ENCODE measurements at places on chromosomes 4 and X.

DNA sequence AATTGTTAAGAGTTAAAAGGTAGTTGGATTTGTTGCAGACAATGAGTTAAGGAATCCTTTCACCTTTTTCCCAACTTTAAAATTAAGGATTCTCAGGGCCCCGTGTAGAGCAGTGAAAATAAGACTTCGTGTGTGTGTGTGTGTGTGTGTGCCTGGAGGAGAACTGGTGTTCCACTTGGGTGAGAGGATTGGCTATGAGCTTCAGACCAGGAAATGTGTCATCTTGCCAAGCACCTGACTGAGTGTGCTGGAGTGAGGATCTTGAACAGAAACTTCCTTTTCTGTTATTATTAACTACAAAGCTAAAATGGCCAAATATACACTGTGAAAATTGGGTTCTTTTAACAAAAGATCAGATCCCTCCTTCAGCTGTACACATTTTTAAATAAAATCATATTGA is 113.1 kb upstream of the VCX2 start:
- DNase-seq = no peak

- no peak for DNase-seq
Measured at GRCh38 chrX:9416562-9417348, 48.1 kb upstream of the TBL1X start.

GRCh38 chr4:16670727-16671126 is 227.7 kb downstream of the LDB2 start:
- no peak for DNase-seq

GRCh38 chr4:47733302-47734175 is 104.3 kb downstream of the CORIN start:
- DNase-seq = no peak

- DNase-seq = no peak
Measured at GRCh38 chr4:11495291-11495690, 66.6 kb upstream of the HS3ST1 start.

- no peak for DNase-seq
Measured at GRCh38 chrX:11296051-11296450, 2.8 kb downstream of the AMELX start.

DNA sequence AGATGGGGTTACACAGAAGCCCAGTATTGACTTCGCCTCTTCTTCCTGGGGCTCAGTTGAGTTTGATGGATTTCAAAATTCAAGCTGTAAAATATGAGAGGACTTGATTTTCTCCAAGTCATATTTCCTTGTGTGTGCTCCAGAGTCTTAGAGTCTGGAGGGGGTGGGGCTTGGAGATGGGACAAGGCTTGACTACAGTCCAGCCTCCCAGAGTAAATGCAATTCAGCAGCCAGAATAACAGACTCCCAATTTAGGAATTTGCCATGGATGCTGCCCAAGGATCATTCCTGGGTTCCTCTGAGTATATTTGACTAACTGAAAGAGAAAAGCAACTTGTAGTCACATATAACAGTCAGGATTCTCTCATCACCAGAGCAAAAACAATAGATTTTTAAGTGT is 53.7 kb upstream of the RBPJ start:
- DNase-seq = no peak

DNA sequence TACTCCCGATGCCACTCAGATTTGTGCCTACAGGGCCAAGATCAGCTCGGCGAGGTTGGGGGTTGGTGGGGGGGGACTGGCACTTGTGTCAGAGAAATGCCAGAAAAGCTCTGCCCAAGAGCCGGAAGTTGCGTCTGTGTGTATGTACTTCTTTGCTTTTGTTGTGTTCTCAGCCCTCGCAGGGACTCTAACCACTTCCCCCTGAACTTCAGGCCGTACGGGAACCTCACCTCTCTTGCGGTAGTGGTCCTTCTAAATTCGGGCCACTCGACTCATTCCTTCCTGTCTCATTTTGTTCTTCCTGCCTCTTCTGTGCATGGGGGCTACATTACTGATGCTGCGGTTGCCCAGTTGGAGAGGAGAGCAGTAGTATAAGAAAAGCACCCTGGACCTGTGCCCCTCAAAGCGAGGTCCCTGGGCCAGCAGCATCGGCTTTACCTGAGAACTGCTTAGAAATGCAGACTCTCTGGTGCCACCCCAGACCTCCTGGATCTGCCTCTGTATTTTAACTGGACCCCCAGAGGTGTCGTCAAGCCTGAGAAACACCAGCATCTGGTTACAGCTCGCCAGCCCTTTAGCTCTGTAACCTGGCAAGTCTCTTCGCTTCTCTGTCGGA is 146.3 kb upstream of the RPS6KA3 start:
- DNase-seq = no peak

- DNase-seq = no peak
Measured at GRCh38 chr4:60215906-60216305, 984.2 kb upstream of the ADGRL3 start.

DNA sequence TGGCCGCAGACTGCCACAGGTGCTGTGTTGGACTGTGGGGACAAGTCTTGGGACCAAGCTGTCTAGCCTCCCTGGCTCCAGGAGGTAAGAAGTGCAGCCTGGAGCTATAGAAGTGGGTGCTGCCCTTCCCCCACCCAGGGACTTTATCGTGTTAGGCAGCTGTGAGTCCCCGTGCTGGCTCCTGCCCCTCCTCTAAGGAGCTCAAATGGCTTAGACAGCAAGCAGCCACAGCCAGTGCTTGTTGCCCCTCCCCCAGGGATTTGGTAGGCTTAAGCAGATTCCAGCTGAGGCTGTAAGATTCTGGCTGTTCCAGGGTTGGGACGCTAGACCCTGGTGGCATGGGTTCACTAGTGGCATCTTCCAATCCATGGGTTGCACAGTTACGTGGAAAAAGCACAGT is 979.4 kb upstream of the PCDH10 start:
- no peak for DNase-seq

- no peak for DNase-seq
Measured at GRCh38 chr4:8079031-8079885, 79.4 kb downstream of the ABLIM2 start.

GRCh38 chr4:104017213-104017612 is 297.4 kb upstream of the TACR3 start:
- no peak for DNase-seq

DNA sequence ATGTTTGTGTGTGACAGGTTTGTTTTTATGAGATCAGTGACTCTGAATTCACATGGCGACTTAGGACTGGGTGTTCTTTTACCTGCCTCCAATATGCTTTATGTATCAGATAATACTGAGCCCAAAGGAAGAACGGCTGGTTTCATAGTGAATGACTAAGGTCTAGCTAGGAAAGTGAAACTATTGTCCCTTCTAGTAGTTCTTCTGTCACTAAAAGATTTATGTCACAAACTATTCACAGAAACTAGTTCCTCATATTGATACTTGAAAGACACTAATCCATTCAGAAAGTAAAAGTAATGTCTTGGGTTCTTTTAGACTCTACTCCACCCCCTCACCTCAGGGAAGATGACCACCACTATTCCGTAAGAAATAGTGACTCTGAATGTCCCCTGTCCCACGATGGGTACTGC is 81.7 kb downstream of the EGF start:
- no peak for DNase-seq

DNA sequence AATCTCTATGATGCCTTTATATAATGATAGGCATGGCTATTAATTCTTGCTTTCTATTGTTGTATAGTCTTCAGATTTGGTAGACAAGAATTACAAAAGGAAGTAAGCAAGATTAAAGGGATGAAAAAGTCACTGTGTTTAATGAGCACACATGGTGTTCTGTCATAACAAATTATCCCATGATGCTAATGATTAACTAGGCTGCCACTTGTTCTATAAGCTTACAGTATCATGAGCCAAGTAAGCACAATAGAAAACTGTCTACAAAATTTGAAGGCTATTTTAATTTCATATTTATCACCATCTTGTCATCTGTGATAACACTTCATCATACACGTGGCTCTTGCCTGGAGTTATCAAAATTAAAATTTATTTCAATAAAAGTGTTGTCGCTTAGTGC is 466.7 kb downstream of the GASK1B start:
- DNase-seq = no peak

DNA sequence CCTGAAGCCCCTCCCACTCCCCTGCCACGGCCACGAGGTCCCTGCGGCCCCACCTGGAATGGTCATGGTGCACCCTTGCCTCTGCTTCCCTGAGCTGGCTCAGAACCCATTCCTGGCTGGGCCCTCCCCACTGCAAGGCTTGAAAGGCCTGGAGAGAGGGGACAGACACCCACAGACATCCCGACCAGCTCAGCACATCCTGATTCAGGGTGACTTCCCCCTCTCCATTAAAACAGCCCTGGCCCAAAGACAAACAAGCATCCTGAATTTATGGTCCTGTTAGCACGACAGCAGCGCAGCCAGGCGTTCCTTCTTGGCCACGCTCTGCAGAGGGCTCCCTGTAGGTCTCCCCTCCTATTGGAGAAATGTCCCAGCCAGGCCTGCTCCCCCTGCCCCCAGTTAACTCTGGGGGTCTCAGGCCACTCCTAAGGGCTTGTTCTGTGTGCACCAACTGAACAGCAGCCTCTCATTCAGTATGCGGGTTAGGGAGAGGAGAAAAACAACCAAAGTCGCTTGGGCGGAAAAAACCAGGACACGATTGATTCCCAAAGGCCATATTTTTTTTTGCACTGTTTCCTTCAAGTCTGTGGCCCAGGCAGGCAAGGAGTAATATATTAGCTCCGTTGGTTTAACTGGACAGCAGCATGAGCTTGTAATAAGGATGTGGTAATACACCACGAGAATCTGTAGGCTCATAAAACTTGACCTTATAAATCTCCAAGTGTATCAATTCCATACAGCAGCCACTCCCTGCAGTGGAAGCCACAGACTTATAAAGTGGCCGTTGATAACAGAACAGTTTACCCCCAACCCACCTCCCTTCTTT is 106.7 kb upstream of the MSX1 start:
- no peak for DNase-seq

DNA sequence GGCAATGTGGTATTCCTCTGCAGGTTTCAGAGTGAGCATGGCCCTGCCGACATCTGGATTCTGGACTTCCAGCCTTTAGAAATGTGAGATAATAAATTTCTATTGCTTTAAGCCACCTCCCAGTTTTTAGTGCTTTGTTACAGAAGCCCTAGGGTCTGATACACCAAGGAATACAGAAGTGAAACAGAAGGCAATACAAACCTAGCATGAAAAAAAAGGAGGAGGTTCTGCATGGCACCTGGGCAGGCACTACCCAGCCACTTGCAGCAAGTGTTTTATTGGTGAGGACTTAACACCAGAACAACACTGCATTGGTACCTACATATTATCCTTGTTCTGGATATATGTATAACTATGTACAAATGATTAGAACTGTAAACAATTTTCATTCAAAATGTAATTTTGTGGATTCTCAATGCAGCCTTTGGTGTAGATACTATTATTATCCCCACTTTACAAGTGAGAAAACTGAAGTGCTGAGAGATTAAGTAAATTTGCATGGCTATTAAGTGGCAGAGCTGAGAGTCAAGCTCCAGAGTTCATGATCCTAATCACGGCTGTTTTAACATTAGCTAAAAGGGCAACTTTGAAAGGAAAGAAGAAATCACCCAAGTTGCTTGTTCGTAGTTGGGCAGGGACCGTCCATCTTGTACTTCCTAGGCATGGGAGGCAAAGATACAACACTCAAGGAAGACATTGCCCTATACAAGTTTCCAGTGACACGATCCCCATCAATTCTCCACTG is 71.8 kb downstream of the IL21 start:
- DNase-seq = no peak

- DNase-seq = no peak
Measured at GRCh38 chr4:84914686-84915395, 51.6 kb downstream of the WDFY3 start.

DNA sequence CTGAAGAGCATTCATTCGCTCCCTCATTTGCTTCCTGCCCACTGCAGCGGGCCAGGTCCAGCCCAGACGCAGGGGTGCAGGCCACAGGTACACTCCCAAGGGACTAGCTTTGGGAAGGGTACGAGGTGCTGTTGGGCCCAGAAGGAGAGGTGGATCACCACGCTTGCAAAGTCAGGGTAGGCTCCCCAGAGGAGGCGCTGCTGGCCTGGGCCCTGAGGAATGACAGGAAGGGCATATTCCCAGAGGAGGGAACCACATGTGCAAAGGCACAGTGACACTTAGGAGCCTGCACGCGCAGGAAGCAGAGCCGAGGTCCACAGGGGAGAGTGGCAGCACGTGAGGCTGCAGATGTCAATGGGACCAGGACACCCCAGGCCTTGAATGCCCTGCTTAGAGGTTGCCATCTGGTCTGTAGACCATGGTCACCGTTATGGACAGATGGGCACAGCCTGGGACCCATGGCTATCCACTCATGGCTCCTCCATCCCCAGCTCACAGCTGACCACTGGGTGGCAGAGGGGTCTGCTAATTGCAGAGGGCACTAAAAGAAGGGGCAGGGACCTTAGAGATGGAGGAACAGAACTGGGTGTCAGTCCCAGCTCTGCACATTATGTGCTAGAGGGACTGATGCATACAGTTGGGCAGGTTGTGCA is 7.9 kb downstream of the HTRA3 start:
- no peak for DNase-seq

DNA sequence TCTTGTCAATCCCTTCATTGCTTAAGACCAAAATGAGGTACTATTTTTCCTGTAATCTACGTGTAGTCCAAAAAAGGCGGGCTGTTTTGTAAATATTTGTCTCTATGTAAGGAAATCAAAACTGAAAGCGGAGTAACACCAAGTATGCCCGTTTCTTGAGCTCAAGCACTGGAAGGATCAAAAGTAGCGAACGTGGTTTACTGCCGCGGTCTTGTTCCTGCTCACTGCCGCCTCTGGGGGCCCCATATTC is 71.5 kb downstream of the AFF1 start:
- DNase-seq = no peak

GRCh38 chrX:18769364-18769763 is 61.9 kb downstream of the PPEF1 start:
- no peak for DNase-seq

GRCh38 chrX:9913146-9913433 is 54.1 kb upstream of the CLDN34 start:
- DNase-seq = no peak

DNA sequence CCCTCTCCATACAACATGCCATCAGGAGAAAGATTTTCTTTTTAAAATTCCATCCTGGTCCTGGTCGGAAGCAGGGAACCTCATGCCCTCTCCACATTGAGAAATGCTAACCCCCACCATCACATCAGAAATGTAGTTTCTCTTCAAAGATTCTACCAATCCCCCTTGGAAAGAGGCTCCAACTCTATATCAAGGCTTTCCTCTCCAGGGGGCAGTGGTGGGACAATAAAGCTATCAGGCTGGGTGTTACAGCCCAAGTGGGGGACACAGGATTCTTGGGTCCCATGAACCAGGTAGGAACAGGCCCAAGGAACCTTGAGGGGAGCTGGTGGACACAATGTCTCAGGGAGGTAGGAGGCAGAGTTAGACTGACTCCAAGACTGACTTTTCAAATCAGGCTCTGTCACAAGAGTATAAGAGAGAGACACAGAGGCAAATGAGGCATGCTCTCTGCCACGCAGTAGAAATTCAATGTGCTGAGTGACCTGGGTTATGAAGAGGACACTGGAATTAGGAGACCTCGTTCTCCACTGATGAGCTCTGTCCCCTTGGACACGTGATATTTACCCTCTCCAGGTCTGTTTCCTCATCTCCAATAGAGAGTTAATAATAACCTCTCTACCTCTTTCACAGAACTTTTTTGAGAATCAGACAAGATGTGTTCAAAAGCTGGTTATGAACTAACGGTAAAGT is 4.5 kb downstream of the GJB1 start:
- no peak for DNase-seq

- no peak for DNase-seq
Measured at GRCh38 chrX:154758696-154759095, 4.0 kb upstream of the DKC1 start.

All from NCI-H526 (cell line).